ENCODE measurements at places on chromosomes 16 and 17.

- DNase-seq: no peak
Observed at GRCh38 chr16:53968896-53969295, 264.9 kb downstream of the FTO start.

- DNase-seq: peak; percentile 27
Observed at GRCh38 chr17:9237661-9238301, 216.5 kb downstream of the NTN1 start.

DNA sequence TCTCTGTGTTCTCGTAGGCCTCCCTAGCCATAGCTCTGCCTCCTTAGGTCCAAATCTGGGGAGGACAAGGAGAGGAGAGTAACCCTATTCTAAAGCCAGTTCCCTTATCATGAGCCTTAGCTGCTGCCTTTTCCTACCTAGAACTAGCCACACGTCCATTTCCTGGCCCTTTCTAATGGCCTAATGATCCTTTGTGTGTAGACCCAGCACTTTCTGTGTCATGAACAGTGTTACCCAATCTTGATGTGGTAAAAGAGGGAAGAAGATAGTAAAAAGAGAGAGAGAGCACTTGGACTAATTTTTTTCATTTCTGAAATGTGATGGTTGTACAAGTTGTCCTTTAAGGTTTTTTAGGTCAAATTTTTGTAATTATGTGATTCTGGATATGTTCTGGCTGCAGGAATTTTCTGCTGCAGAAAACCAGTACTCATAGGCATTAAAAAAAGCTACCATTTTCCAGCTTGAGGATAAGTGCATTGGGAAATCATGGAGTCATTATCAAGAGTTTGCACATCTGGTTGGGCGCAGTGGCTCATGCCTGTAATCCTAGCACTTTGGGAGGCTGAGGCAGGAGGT is 18.2 kb downstream of the CASC3 start:
- no peak for DNase-seq

- no peak for DNase-seq
Observed at GRCh38 chr17:19023209-19023999, 18.8 kb upstream of the FAM83G start.

GRCh38 chr16:9345046-9345445 is 253.6 kb downstream of the HAPSTR1 start:
- no peak for DNase-seq

GRCh38 chr17:77253611-77254051 is 112.9 kb downstream of the SEC14L1 start:
- DNase-seq: no peak

DNA sequence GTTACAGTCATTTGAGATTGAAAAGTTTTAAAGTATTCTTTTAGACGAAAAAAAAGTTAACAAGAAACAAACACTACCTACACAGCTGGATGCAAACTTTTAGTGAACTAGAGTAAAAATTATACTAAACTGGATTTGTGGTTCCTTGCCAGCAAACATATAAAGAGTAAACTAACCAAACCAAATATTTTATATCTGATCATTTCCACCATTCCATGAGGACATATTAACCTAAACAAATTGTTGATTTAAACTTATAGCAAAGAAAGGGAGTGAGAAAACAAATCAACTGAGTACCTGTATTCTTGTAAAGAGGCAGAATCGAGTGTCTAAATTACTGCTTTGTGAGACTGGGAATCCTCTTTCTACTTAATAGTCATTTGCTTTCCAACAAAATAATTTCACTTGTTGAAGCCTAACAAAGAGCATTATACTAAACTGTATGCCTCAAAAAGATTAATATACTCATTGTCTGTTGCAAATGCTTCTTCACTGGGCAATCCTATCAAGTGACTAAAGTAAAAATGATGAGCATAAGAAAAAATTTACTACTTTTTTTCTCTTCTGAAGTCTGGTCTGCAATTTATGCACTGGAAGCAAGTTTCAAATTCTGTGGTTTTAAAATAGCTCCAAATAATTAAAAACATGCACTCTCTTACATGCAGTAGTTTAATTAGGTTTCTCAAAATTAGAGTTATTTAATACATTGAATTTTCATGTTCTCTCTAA is 37.5 kb downstream of the AKAP10 start:
- DNase-seq: no peak

- DNase-seq: no peak
Observed at GRCh38 chr17:7097940-7098339, 16.7 kb downstream of the ASGR2 start.

DNA sequence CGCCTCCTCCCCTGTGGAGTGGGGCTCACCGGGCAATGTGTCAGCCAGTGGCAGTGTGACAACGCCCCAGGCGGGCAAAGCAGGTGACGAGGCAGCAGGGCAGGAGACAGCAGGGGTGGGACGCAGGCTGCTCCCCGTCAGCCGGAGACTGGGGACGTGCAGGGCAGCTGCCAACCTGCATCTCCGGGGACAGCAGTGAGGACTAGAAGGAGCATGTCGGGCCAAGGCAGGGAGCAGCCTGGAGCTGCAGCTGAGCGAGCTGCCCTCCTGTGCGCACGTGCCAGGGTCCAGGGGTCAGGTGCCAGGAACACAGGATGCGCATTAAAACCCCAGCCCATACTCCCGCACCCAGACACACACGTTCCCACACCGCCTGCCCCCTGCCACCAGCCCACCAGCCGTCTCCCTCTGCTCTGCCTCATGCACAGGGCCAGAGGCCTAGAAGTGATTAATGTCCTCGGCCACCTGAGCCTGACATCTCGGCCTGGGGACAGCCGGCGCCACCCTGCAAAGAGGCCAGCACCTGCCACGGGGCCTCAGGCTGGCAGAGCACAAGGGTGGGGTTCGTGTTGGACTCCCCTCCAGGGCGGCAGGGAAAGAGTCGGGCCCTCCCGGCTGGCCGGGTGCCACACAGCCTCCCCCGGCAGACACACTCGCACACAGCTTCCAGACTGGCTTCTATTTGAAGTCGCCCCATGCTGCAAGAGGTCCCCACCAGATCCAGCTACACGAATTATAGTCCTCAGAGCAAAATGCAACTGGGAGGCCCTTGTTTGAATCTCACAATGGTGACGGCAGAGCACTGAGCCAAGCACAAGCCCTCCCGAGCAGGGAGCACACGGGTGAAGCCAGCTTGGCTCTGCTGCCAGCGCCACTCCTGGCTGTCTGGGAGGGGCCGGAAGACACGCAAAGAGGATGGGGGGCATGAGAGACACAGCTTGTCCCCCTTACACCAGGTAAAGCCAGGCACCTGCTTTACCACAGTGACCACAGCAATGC is 90.4 kb downstream of the RBFOX3 start:
- DNase-seq: no peak

GRCh38 chr16:1923299-1924034 is 5.3 kb upstream of the HS3ST6 start:
- DNase-seq: no peak

DNA sequence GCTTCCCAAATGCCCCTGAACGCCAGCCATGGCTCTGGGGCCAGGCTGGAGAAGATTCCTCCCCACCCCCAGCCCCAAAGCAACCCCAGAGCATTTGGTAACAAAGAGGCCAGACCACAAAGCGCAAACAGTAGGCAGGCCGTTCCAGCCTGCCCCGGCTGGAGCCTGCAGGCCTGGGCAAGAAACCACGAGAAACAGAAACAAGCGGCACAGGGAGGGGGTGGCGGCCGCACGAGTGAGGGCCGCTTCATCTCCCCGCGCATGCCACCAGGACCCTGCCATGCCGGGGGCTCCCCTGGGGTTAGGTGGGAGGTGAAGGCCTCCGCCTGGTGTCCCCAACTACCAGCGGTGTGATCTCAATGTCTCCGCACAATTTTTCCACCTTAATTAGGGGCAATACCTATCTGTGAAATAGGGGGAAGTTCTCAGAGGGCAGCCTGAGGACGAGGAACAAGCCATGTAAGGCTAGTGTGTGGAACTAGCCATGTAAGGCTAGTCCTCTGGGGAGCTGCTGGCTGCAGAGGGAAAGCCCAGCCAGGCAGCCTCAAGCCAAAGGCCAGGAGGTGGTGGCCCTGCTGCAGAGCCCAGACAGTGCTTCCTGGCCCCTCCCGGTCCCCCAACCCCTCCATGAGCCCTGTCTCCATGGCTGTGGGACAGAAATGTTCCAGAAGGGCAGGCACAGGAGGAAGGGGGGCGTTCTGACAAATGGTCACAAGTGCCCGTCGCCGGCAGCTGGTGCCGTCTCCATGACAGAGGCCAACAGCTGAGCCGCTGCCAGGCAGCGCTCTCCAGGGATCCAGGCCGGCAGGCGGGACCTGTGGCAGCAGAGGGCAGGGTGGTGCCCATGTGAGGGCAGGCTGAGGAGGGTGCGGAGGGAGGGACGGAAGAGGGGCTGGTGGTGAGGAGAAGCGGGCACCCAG is 14.5 kb upstream of the MTSS2 start:
- peak; percentile 81 for DNase-seq

GRCh38 chr17:3738562-3739295 is 15.0 kb downstream of the HASPIN start:
- DNase-seq: no peak

GRCh38 chr16:87447323-87447722 is 45.5 kb downstream of the ZCCHC14 start:
- no peak for DNase-seq

DNA sequence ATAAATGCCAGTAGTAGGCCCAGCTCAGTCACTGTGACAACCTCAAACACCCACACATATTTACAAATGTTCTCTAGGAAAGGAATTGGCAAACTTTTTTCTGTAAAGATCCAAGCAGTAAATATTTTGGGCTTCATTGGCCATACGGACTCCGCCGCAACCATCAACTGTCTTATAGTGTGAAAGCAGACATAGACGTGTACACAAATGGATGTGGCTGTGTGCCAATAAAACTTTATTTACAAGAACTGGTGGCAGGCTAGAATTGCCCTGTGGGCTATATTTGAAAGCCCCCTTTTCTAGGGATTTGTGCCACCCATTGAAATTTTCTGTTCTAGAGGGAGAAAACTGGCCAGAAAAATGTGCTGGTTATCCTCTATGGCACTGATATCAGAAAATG is 683.8 kb upstream of the EEF2KMT start:
- DNase-seq: no peak

DNA sequence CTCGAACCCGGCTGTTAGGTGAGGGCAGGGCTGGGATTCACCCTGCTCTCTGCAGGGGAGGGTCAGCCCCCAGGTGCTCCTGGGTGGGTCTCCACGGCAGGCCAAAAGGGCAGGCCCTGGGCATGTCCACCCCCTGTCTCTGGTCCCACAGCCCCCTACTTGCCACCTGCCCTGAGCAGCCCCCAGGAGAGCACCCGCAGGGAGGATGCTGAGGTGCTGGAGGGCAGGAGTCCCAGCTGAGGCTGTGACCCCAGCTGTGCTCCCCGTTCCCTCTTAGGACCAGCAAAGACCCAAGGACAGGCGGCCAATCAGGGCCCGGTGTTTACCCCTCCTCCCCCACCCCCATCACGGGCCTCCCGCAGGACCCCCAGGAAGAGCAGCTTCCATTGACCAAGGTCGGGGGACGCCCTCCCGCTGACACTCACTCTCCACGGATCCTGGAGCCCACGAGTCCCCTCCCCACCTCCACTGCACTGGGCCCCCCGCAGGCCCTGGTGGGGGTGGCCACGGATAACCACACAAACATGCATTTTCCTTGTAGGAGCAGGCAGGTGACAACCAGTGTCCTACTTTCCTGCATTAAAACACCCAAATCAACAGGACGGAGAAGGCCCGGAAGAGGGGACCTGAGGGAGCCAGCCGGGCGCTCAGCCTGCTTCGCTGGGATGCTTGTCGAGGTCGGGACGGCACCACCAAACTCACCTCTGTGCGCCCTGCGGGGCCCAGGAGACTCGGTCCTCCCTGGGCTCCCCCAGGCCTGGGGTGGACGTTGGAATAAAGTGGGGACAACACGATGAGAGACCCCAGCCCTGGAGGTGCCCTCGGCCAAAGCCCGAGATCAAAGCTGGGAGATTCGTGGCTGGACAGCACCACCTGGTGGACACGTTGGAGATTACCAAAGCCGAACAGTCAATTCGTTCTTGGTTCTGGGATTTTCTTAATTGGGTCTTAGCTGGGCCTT is 22.5 kb upstream of the ENPP7 start:
- DNase-seq: peak; percentile 13

DNA sequence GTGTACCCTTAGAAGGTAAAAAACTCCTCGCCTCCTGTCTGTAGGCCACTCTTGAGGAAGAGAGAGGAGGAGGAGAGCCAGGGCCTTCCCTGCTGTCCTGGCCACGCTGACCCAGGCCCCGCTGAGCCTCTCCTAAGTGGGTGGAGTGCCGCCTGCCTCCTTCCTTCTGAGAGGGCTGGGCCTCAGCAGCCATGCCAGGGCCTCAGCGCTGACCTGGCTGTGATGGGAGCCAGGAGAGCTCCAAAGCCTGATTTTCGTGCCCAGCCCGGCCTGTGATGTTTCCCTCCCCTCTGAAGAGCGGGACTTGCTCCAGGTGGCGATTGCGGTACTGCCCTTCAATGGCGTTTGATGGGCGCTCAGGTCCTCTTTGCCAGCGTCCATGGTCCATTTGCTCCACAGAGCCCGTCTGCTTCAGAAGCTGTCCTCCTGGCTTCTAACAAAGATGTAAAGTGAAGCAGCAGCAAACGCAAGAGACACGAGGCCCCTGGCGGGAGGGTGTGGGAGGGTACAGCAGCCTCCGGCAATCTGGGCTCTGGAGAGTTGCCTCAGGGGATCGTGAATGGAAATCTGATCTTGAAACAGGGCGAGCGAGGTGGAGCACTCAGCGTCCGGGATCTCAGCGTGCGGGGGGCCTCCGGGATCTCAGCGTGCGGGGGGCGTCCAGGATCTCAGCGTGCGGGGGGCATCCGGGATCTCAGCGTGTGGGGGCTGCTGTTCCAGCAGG is 93.5 kb downstream of the NPIPB11 start:
- no peak for DNase-seq

GRCh38 chr17:34443619-34444469 is 80.8 kb upstream of the CCL1 start:
- DNase-seq: no peak

DNA sequence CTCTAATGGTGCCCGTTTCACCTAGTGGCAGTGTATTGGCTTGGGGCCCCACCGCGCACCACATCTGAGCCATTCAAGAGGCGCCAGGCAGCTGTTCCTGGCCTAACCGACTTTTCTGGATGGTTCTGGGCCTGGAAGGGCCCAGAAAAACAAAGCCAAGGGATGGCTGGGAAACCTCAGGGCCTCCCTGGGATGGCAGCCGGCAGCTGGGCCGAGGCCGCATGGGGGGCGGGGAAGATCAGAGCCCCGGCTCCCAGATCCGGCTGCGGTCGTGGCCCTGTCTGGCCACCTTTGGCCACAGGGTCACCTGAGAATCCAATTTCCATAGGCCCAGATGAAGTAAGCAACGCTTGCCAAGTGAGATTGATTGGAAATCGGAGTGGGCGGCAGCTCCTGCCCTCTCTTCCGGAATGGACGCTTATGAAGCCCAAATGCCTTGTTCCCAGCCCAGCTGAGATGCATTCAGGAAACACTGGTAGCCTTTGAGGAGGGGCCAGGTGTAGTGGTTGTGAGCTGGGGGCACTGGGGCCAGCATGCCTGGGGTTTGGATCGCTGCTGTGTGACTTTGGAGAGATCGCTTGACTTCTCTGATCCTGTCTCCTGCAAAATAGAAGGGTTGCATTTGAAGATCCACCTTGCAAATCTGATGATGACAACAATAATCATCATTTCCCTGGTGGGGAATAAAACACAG is 163.8 kb upstream of the GSE1 start:
- DNase-seq: peak; percentile 24

GRCh38 chr16:49637933-49638672 is 217.8 kb downstream of the ZNF423 start:
- no peak for DNase-seq
